ENCODE measurements at places on chromosomes 2 and 18. TPM values are rescaled to one million over a fixed set of nuclear protein-coding genes. Genes with fewer than 3 reads are reported as not detected.
A peak's percentile ranks its signal among the peaks of the same experiment; 100 is the strongest.

DNA sequence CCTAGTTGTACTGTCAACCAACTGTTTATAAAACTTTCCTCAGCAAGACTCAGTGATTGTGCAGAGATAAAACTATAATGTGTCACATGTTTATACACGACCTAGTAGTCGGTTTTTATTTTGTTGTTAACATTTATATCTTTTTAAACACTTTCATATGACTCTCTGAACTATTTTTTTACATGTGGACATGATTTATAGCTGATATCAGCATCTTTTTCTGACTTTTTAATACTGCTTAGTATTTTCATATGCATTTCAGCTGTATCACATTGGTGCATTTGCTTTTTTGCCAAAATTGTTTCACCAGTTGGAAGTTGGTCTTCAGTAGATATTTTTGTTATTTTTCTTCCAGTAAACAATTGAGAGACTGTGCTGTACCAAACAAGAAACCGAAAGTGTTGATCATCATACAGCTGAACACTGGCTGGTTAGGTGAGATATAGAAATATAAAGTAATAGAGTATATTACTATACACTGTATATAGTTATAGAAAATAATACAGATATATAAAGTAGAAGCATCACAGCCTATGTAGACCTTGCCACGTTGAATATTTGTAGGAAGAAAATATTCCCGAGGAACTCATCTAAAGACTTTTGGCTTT, 154.2 kb downstream of the KCTD1 start:
- H3K27me3 ChIP-seq: no peaks in the 10 kb centered on the region
- H3K4me3 ChIP-seq: no peak overlapping the region
- H3K4me1 ChIP-seq: no peaks in the 10 kb centered on the region
- no peak overlapping the region for H3K27ac ChIP-seq

DNA sequence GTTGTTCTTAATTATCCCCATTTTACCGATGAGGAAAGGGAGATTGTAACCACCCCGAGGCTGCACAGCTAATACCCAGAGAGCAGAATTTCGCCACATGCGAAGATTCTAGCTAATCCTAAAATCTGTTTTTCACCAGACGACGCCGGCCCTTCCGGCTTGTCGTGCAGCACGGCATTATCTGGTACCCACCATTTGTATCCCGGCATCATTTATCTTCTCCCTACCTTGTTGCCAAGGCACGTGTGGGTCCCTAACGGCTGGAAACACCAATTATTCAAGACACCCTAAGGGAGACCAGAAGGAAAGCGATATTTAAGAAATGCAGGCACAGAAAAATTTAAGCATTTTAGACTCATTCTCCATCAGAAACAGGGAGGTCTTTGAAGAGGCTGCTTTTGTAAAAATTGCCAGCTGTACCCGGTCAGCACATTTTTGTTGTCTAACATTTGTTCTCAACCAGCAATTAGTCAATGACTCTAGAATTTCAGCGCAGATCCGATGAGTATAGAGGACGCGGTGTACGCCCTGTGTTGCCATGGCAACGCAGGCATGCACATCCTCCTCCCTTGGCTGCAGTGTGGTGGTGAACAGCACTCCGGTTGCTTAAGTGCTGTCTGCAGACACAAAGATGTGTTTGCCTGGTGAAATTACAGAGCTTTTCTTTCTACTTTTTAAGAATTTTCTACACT, 111.6 kb downstream of the AGAP1 start:
- H3K4me1 ChIP-seq: no peaks in the 10 kb centered on the region
- peaks cover under 1% of the 10 kb centered on the region for H3K27me3 ChIP-seq
- H3K4me3 ChIP-seq: no peak overlapping the region
- DNase-seq: no peak
- no peak overlapping the region for H3K27ac ChIP-seq
- no peaks in the 10 kb centered on the region for H3K36me3 ChIP-seq

- DNase-seq: no peak
- H3K4me1 ChIP-seq: no peaks in the 10 kb centered on the region
- no peak overlapping the region for H3K27ac ChIP-seq
Measured at GRCh38 chr2:173199294-173199693, 123.6 kb downstream of the MAP3K20 start.

DNA sequence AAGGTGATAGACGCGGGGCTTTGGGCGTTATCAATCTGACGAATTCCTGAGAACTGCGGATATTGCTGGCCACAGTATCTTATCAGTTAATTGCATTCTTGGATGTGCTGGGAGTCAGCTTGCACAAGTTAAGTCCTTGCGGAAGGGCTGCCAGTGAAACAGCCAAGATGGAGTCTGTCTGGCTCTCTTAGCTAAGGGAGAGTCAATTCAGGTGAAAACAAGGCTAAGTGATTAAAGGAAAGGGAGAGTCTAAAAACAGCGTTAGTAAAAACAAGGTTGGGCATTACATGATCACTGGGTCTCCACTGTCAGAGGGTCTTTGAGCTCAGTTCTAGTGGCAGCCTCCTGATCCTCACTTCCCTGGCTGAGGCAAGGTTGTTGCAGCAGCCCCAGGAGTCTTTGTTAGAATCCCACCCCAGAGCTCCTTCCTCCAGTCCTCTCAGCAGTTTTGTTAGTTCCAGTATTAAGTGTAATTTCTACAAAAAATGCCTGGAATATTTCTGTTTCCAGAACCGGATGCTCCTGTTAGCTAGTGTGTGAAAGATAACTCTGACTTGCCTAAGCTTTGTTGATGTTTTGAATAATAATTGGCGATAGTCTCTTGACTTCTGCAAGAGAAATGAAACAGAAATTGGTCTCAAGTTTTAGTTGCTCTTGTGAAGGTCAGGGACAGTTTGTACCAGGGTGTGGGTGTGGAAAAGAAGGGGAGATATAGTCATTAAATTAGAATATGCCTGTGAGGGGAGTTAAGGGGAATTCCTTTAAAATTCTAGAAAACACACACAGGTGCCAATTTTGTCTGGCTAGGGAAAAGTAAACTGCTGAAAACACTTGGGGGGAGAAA, 10.6 kb downstream of the CFLAR start:
- peaks cover 99% of the 10 kb centered on the region for H3K4me1 ChIP-seq
- H3K27me3 ChIP-seq: peaks cover 26% of the 10 kb centered on the region
- DNase-seq: peak; percentile 46
- H3K4me3 ChIP-seq: peak overlapping the region; percentile 98
- H3K36me3 ChIP-seq: peaks cover 38% of the 10 kb centered on the region

Gene SPOPL
- polyA plus RNA-seq: 2.6 TPM

Gene TMEM200C
- polyA plus RNA-seq: not detected

Gene SKOR2
- polyA plus RNA-seq: not detected

Gene REG3A
- not detected for polyA plus RNA-seq

DNA sequence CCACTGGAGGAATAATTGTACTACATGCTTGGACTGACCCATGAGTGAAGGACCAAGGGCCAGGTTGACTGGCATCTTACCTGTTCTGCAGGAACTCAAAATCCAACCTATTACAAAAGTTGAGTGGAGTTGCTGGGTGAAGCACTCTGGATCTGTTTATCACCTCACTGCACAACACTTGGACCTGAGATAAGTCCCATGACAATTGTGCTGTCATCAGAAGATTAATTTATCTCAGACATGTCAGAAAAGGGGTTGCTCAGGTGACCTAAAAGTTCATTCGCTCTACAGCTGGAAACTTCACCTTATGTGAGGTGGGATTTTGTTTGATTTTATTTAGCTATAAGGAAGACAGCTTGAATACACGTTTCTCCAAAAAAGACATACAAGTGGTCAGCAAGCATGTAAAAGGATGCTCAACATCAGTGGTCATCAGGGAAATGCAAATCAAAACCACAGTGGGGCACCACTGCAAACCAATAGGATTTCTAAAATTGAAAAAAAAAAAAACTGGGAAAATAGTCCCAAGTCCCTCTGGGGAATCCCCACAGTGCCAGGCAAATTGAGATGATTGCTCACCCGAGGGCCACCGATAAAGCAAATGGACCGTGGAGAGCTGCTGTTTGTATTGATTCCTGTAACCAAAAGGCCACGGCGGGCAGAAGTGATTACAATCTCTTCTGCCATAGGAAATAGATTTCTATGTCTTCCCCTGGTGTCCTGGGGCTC, 65.8 kb upstream of the SLC35F5 start:
- H3K4me3 ChIP-seq: no peak overlapping the region
- H3K36me3 ChIP-seq: no peaks in the 10 kb centered on the region

DNA sequence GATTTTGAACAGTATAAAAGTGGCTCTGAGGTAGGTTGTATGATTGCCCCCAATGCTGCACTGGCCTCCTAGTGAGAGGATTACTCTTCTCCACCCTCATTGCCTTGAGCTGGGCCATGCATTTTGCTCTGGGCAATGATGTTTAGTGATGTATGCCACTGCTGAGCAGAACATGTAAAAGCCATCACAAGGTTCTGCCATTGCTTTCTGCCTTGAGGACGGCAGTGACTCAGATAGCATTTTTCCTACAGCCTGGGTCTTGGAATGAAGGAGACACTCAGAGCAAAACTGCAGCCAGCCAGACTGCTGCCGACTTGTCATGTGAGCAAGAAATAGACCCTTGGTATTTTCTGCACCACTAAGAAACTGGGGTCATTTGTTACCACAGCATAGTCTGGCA, 27.6 kb downstream of the GPATCH11 start:
- no peaks in the 10 kb centered on the region for H3K27me3 ChIP-seq
- H3K4me3 ChIP-seq: no peak overlapping the region
- H3K27ac ChIP-seq: no peak overlapping the region
- no peak for DNase-seq

DNA sequence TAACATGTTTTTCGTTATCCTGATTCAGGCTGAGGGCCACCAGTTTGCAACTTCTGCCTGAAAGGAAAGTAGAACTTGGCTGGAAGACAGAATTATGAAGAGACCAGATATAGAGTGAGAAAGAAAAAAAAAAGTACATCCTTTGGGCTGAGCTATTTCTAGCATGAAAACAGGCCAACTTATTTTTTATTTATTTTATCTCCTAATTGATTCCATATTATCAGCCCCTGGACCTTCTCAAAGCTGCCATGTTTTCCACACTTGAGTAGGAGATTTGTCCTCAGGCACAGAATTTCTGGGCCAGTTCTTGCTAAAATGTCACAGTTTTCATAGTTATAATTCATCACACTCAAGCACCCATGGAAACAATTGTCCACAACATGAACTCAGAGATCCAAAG, 586.8 kb upstream of the CNTNAP5 start:
- no peak overlapping the region for H3K4me3 ChIP-seq
- H3K4me1 ChIP-seq: no peaks in the 10 kb centered on the region
- no peaks in the 10 kb centered on the region for H3K36me3 ChIP-seq
- no peak overlapping the region for H3K27ac ChIP-seq

- peak overlapping the region; percentile 52 for H3K4me3 ChIP-seq
- no peak for DNase-seq
- H3K4me1 ChIP-seq: peaks cover 26% of the 10 kb centered on the region
- H3K27me3 ChIP-seq: peaks cover 87% of the 10 kb centered on the region
Measured at GRCh38 chr2:176091329-176092258, 927 bp upstream of the HOXD13 start.

Gene EHD3
- 3.7 TPM for polyA plus RNA-seq

DNA sequence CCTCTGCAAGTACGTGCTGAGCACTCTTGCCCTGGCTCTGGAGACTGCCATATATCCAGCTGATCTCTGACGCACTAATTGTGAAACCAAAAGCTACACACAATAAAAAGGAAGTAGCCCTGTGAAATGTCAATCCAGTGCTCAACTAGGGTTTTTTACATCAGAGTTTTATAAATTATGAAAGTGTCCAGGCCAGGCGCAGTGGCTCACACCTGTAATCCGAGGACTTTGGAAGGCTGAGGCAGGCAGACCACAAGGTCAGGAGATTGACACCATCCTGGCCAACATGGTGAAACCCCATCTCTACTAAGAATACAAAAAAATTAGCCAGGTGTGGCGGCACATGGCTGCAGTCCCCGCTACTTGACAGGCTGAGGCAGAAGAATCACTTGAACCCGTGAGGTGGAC, 24.5 kb upstream of the PEX13 start:
- H3K36me3 ChIP-seq: peaks cover 15% of the 10 kb centered on the region
- H3K4me3 ChIP-seq: peak overlapping the region; percentile 79
- peaks cover 40% of the 10 kb centered on the region for H3K4me1 ChIP-seq
- DNase-seq: peak; percentile 77
- peak overlapping the region; percentile 96 for H3K27ac ChIP-seq

DNA sequence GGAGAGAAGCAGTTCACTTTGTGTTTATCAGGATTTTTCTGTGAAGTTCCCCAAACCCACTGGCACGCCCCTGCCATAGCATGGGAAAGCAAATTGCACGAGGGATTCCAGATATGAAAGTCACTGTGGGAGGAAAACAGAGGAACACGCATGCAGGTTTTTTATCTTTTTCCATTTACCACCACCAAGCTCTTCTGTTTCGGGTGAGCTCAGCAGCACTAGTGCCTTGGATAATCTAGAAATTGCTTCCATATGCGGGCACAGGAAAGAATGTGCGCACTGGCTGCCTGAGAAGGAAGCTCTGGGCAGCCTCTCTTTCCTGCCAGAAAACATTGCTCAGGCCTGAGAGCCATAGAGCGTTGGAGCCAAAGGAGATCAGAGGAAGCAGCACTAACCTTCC, 65.9 kb upstream of the WIPF1 start:
- H3K36me3 ChIP-seq: no peaks in the 10 kb centered on the region
- no peak for DNase-seq
- peaks cover 18% of the 10 kb centered on the region for H3K4me1 ChIP-seq
- no peak overlapping the region for H3K27ac ChIP-seq

Gene SPHKAP
- not detected for polyA plus RNA-seq

Gene CCDC85A
- polyA plus RNA-seq: not detected

Gene SIX3
- polyA plus RNA-seq: not detected

DNA sequence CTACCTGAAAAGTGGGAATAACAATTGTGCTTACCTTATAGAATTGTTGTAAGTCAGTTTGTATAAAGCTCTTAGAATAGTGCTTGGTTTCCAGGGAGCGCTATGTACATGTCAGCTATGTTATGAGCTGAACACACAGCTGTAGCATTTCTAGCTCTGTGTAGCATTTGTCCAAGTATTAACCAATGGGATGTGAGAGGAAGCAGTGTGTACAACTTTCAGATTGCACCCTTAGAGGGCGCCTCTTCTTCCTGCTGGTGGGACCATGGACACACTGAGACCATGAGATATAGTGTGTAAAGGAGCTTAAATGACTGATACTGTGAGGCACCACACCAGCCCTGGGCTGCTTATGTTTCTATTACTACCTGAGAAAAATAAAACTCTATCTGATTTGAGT, 380.2 kb downstream of the LNPK start:
- DNase-seq: no peak
- peaks cover 5% of the 10 kb centered on the region for H3K4me1 ChIP-seq
- H3K27me3 ChIP-seq: peaks cover 8% of the 10 kb centered on the region
- H3K27ac ChIP-seq: no peak overlapping the region
- H3K4me3 ChIP-seq: no peak overlapping the region
- H3K36me3 ChIP-seq: no peaks in the 10 kb centered on the region

GRCh38 chr18:2906704-2907549, 60.1 kb downstream of the EMILIN2 start:
- peaks cover 6% of the 10 kb centered on the region for H3K27me3 ChIP-seq
- H3K27ac ChIP-seq: peak overlapping the region; percentile 56
- peak; percentile 51 for DNase-seq
- H3K36me3 ChIP-seq: no peaks in the 10 kb centered on the region

Gene UGT1A7
- not detected for polyA plus RNA-seq

GRCh38 chr2:24072259-24072658, 3.9 kb downstream of the SF3B6 start:
- no peak for DNase-seq
- peak overlapping the region; percentile 34 for H3K27ac ChIP-seq
- peaks cover 6% of the 10 kb centered on the region for H3K27me3 ChIP-seq
- H3K4me1 ChIP-seq: peaks cover 22% of the 10 kb centered on the region
- no peak overlapping the region for H3K4me3 ChIP-seq
- H3K36me3 ChIP-seq: no peaks in the 10 kb centered on the region

Gene ALK
- polyA plus RNA-seq: not detected

Gene GCFC2
- polyA plus RNA-seq: 22.0 TPM

Gene ALLC
- polyA plus RNA-seq: not detected

- H3K36me3 ChIP-seq: no peaks in the 10 kb centered on the region
- peaks cover 13% of the 10 kb centered on the region for H3K27me3 ChIP-seq
- DNase-seq: peak; percentile 91
- peaks cover 67% of the 10 kb centered on the region for H3K4me1 ChIP-seq
Measured at GRCh38 chr2:12716282-12717190, at the start of gene TRIB2. Gene TRIB2, plus strand, starts transcription at chr2:12716936. Its CDS starts 1,372 bp downstream, at chr2:12718308.
